HTR-8/SVneo (cell line): ENCODE measurements at places on chromosomes 3 and 15.

DNA sequence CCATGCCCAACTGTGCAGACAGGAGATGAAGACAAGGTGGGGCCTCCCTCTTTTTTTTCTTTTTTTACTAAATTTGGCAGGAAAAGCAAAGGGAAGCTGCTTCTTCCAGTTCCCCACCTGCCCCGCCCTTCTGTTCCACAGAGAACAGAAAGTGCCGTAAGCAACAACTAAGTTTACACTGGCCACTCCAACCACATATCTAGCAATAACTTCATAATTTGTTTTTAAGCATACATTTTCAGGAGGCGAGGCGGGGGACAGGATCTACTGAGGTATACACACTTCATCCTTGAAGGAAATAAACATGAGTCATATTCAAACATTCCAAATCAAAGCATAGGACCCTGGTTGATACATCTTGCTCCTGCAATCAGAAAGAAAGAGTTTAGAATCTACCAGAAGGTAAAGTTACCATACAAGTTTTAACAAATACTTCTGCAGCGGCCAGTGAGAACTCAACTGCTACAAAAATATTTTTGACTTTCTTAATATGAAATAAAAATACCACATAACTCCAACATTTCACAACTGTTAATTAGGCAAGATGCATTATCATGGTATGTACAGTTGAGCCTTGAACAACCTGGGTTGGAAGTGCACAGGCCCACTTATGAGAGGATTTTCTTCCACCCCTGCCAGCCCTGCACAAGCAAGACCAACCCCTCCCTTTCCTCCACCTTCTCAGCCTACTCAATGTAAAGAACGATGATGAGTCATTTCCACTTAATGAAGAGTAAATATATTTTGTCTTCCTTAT is 50.7 kb downstream of the FOXP1 start:
- DNase-seq = no peak

GRCh38 chr3:188680605-188681004 is 491.2 kb upstream of the TPRG1 start:
- DNase-seq = no peak

DNA sequence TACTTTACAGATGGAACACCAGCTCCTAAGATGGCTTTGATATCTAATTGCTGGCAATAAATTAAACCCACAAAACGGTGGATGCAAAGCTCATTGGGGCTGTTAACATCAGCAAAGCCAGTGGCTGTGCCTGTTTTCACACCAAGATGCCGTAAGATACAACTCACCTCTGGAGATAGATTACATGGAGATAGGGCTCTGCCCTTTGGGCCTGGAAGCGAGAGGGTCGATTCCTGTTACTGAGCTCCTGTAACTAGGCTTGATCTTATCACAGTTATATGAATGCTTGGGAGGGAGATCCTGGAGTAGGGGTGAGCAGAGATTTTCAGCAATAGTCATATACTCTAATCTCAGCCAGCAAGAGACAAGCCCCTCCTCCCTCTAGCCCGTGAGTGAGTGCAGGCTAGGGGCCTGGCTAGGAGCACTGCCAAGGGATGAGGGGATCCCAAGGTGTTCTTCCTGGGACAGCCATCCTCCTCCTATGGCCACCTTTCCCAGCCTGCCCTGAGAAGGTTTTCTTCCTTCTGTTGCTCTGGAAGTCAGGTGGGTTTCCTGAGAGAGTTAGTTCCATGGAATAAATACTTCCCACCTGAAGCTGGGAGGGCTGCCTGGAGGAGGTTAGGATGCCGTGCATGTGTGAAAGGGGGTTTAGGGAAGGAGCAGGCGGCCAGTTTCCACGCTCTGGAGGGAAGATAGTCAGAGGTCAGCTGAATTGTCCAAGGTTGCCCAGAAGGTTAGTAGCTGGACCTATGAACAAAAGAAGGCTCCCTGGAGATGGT is 18.1 kb upstream of the DOCK3 start:
- no peak for DNase-seq

- DNase-seq = no peak
These were observed 815 bp upstream of the GRM2 start for GRCh38 chr3:51706021-51706485.

DNA sequence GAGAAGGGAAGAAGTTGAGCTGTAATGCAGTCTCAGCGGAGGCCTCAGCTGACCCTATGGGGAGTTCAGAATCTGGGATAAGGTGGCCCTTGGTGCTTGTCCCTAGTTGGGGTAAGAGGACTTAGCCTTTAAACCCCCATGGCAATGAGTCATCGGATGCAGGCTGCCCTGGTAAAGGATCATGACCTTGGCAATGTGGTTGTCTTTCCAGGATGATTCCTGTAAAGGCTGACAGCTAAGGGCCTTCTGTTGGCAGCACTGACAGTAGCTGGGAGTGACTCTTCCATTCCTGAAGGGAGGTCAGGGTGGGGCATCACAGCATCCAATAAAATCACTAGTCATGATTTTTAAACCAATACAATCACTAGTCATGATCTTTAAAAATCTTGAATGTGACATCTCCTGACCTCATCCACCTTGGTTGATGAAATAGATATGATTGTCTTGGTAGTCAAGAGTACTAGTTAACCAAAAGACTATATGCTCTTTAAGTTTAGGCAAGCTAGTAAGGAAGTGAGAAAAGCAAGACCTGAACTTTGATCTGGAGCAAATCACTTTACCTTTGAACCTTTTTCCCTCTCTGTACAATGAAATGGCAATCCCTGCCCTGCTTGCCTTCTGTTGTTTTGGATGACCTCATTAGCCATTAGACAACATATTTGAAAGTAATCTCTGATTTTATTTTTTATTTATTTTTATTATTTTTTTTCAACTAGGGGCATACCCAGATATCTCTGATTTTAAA is 71.3 kb upstream of the CACNA1D start:
- DNase-seq = no peak

DNA sequence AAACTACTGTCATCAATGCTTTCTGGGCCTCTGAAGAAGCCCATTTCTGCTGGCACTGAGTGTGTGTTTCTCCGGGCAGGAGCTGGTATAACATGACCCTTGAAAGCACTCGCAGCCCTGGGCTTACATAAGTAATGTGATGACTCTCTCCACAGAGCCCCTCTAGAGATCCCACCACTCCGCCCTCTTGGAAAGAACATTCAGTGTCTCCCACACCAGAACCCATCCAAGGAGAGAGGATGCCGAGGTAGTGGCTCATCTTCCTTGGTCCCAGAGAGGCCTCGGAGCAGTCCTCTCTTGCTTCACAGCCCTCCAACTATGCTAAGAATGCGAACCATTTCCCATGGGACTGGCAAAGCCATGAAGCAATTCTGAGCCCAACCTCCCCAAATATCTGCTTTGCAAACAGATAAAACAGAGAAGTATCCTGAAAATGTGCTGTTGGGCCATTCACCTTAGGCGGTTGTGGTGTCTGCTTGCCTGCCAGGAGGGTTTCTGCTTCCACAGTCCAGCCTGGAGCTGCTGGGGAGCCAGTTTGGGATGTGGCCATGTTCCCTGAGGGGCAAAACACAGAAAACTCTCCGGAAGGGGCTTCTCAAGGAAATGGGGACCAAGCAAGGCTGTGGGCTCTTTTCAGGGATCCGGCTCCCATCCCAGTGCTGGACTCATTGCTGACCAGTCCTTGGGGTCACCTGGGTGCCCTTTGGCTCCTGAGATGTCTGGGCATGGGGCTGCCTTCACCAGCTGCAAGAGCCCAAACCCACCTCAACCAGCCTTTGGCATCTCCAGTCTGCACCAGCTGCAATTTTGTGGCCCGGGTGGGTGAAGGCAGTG is 47.3 kb downstream of the AMOTL2 start:
- peak; percentile 80 for DNase-seq

DNA sequence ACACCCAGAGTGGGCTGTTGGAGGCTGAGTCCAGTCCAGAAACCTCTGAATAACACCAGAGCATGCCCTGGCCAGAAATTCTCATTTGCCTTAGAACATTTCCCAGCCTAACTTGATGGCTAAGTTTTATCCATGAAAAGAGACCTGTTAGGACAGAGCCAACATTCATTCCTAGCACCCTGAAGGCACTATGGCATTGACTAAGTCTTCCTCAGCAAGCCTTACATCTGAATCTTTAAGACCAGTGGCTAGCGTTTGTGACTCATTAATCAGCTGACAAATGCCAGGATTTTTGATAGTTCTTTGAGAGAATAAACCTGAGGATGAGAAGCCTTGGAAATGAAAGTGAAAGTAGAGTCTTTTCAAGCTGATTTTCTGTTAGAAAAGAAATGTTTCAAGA is 1087.1 kb upstream of the ALCAM start:
- DNase-seq = peak; percentile 22

DNA sequence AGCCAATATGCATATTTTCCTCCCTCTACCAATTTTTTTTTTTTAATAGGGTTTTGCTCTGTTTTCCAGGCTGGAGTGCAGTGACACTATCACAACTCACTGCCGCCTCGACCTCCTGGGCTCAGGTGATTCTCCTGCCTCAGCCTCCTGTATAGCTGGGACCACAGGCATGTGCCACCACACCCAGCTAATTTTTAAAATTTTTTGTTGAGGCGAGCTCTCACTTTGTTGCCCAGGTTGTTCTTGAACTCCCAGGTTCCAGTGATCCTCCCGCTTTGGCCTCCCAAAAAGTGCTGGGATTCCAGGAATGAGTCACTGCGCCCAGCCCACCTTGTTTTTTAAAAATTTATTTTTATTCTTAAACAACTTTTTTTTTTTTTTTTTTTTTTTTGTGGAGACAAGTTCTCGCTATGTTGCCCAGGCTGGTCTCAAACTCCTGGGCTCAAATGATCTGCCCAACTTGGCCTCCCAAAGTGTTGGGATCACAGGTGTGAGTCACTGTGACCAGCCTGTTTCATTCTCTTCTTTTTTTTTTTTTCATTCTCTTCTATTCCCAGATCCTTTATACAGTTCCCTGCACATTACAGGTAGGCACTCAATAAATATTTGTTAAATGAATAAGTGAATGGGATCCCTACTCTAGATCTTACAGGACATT is 40.5 kb upstream of the PIK3CB start:
- DNase-seq = no peak

DNA sequence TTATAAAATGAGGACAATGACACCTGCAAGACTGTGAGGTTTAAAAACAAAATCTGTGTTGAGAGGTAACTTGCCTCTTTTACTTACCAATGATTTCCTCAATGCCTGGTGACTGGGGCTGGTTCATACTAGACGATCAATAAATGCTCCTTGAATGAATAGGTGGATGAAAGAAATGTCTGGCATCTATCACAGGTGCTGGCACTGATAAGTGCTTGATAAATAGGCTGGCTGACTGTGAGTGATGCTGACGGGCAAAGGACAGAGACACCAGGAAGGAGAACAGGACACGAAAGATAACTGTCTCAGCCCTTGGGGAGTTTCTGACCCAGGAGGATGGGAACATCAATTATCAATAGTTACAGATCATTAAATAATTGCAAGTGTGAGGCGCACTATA is 31.9 kb downstream of the RBP2 start:
- no peak for DNase-seq

GRCh38 chr15:90598031-90598577 is 68.4 kb downstream of the CRTC3 start:
- no peak for DNase-seq

DNA sequence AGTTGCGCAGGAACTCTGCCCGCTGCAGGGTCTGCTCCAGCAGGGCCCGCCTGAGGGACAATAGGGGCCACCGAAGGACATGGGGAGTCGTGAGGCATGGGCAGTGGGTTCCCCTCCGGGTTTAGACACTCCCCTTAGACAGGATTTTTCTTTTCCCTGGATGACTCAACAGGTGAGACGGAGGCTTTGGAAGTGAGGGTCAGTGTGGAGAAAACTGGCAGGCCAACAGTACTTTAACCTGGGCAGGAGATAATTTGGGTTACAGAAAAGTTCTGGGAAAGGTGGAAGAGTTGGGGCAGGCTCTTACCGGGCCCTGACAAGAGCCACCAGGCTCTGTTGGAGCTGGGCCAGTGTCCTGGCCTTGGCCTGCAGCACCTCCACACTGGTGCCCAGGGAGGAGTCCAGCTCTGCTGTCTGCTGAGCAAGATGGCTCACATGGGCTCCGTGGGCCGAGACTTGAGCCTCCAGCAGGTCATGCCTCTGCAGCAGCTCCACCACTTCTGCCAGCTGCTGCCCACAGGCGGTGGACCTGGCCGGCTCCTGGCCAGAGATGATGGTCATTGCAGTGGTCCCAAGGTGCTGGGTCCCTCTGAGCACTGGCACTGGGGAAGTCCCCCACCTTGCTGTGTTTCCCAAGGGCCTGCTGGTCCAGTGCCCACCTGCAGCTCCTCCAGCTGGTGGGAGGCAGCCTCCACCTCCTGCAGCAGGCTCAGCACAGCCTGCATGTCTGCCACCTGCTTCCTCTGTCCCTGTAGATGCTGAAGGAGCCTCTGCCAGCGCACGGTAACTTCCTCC is 11.0 kb downstream of the SPTBN5 start:
- DNase-seq = no peak

- DNase-seq = no peak
These were observed 194.8 kb upstream of the DPH6 start for GRCh38 chr15:35740761-35741160.

DNA sequence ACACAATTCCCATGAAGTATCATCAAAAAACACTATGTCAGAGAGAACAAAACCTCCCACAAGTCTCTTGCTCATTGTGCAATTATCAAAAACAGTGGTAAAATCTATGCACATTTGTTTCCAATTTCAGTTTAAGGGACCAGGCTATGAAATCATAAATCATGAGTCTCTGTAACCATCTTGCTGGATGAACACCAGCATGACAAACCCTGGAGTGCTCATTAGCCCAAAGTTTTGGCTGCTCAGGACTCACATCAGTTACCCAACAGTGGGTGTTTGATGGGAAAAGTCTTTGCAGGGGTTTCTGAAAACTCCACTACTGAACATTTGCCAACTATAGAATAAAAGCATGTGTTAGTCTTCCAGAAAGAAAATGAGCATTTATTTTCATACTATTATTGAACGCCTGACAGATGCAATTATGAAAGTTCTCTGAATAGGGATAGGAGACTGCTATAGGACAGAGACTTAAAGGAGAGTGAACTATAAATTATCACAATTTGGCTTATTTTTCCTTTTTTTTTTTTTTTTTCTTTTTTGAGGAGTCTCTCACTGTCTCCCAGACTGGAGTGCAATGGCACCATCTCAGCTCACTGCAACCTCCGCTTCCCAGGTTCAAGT is 240.8 kb upstream of the KCNMB2 start:
- DNase-seq = peak; percentile 2
